Smooth muscle cell of the umbilical artery (primary cell): ENCODE measurements at places on chromosomes 13 and 19. TPM values are rescaled to one million over a fixed set of nuclear protein-coding genes. Genes with fewer than 3 reads are reported as not detected.

Gene NPAS1
- total RNA-seq, result 0.09 and 0.30 TPM in 2 replicates

Gene ZNF611
- 14.6 and 19.5 TPM in 2 replicates for total RNA-seq

Gene PTGIR
- 6.8 and 9.1 TPM in 2 replicates for total RNA-seq

Gene SLC1A5
- total RNA-seq, result 153 and 200 TPM in 2 replicates

Gene SIGLEC5
- total RNA-seq, result not detected in 2 replicates
